ENCODE measurements at places on chromosomes 16 and 17. TPM values are rescaled to one million over a fixed set of nuclear protein-coding genes. Genes with fewer than 3 reads are reported as not detected.
A peak's percentile ranks its signal among the peaks of the same experiment; 100 is the strongest.

CFAP97D1 gene
- not detected for total RNA-seq

DRC3 gene
- total RNA-seq, result 2.9 TPM

DNA sequence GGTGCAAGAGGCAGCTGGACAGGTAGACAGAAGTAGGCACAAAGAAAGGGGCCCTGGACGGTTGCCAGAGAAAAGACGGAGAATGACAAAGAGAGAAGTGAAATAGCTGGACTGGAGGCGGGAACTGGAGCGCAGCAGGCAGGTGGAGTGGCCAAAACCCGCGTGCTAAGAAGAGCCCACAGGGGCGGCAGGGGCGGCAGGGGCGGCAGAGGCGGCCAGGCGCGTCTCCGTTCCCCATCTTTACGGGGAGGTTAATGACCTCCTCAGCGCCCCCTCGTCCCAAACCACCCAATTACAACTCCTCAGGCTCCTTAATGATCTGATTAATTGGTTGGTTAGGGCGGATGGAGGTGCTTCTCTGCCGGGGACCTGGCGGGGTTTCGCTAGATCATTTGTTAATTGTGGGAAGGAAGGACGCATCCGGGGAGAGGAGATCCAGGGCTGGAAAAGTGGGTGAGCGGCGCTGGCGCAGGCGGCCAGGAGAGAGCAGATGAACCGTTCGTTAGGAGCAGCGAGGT lies 15.4 kb upstream of the HOXB9 start:
- peak; percentile 48 for DNase-seq

SLC5A10 gene
- total RNA-seq, result not detected

NEUROD2 gene
- not detected for total RNA-seq

DNA sequence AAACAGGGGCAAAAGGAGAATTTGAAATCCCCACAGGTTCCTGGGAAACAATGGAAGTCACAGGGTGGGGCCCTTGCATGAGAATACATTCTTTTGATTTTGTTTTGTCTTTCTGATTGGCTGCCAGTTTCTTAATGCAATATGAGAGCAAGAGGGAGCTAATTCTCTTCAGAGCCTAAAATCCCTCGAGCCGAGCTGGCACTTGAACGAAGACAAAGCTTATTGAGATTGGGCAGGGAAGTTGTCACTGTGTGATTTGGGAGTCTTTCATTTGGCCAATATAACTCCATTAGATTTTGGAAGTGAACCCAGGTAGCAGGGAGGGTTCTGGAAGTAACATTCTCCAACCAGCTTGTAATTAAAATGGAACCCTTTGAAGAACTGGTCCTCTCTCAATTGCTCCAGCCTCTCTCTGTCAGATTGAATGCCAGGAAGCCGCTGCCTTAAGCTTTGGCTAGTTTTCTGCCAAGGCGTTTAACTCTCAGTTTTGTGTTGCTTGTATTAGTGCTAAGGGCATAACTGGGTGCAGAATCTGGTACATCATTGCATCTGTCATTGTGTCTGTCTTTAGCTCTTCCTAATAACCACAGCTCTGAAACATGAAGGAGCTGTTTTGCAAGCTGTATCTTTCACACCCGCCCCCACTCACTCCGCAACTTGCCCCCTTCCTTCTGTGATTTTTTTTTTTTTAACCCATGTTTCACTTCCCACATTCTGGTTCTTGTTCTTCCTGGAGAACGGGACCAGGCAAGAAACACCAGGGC lies 272.0 kb downstream of the MAF start:
- no peak for DNase-seq

ASPSCR1 gene
- 33.9 TPM for total RNA-seq

All from osteoblast (primary cell).